Stimulated activated CD8-positive, alpha-beta memory T cell treated with anti-CD3 and anti-CD28 coated beads, Interleukin-12 subunit alpha, Interleukin-12 subunit beta, amount 100 ng/mL, for 4 hours (primary cell): ENCODE measurements at places on chromosomes 2 and 18.

DNA sequence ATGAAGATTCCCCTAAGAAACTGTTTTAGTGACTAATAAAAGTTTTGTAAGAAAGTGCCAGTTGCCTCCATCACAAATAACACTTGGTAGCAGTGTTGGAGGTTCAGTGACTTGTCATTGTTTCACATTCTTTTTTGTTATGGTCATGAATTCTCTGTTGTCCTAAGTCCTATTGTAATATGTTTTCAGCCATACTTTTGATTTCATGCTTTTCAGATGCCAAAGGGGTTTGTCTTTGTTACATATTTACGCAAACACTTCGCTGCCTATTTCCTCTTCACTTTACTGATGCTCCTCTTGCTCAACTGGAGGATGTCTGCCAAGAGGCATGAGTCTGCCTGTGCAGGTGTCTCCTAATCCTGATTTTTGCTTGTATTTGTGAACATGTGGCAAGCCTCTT is 66.6 kb downstream of the PHLPP1 start:
- DNase-seq = no peak

DNA sequence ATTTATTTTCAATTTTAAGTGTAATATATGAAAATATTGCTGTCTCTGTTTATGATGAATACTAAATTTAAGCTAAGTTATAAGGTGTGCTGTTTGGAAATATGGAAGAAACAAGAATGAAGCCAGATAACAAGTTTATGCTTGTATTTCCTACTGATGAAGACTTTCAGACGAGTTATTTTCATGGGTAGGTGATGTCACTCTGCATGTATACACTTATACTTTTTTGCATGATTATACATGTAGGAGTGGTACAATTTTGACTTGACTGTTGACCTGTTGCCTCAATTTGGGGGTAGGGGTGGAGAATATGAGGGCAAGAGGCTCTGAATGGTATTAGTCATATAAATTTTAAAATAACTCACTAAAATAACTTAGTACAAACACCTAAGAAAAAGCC is 133.7 kb downstream of the HAUS1 start:
- no peak for DNase-seq

- DNase-seq = no peak
Observed at GRCh38 chr2:216363221-216363620, 9.1 kb downstream of the MARCHF4 start.

GRCh38 chr2:230494980-230495379 is 79.0 kb downstream of the SP100 start:
- DNase-seq = no peak

- no peak for DNase-seq
Observed at GRCh38 chr2:151087377-151087776, 174.3 kb downstream of the RBM43 start.

GRCh38 chr2:236553522-236553921 is 16.1 kb upstream of the ACKR3 start:
- DNase-seq = no peak
